ENCODE measurements at places on chromosomes 2 and 18.
A peak's percentile ranks its signal among the peaks of the same experiment; 100 is the strongest.

DNA sequence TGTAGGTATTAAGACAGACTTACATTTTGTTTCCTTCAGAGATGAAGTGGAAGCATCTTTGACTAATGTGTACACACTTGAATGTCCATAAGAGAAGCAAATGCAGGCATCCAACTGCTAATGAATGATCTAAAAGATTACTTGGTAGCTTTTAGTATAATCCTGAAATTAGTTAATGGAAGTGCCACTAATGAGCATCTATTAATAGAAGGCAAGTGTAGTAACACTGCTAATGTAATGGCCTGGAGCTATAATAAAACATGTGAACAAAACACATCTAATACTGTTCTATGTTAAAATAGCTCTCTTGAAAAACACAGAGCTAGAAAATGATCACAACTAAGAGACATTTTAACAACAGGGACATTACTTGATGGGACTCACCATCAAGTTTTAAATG lies 225.3 kb downstream of the SLC8A1 start:
- no peak for DNase-seq

GRCh38 chr2:181805228-181806038 lies 86.1 kb upstream of the ITPRID2 start:
- no peak for DNase-seq

GRCh38 chr2:152730591-152731333 lies 12.3 kb downstream of the ARL6IP6 start:
- DNase-seq: no peak

GRCh38 chr18:65815506-65815905 lies 64.7 kb downstream of the CDH7 start:
- no peak for DNase-seq

DNA sequence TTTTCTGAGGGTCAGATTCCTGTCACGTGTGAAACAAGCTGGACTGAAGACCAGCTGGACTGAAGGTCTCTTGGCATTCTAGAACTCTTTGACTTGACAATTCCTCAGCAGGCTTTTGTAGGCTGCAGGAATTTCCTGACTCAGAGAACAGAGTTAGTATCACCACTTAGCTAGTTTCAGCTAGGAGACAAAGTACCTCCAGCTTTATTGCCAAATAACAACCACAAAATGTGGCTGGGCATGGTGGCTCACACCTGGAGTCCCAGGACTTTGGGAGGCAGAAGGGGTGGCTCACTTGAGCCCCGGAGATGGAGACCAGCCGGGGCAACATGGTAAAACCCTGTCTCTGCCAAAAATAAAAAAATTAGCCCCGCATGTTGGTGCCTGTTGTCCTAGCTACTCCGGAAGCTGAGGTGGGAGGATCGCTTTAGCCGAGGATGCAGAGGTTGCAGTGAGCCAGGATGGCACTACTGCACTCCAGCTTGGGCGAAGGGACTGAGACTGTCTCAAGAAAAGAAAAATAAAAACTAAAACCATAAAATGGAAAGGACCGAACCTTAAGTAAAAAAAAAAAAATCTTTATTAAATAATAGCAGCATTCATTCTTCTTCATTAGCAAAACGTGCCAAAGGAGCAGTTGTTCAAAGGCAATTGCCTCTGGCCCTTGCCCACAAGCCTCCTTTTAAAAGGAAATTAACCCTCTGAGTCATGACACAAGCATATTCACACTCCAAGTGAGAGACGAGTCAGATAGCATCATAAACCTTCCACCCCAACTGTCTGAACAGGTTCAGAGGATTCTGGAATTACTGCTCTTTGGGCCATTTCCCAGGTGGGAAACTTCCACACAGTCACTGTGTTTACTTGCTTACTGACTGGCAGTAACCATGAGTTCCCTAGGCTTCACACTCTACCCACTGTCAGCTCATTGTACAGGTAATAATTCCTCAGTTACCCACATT lies 88.9 kb downstream of the MYL12B start:
- DNase-seq: no peak

DNA sequence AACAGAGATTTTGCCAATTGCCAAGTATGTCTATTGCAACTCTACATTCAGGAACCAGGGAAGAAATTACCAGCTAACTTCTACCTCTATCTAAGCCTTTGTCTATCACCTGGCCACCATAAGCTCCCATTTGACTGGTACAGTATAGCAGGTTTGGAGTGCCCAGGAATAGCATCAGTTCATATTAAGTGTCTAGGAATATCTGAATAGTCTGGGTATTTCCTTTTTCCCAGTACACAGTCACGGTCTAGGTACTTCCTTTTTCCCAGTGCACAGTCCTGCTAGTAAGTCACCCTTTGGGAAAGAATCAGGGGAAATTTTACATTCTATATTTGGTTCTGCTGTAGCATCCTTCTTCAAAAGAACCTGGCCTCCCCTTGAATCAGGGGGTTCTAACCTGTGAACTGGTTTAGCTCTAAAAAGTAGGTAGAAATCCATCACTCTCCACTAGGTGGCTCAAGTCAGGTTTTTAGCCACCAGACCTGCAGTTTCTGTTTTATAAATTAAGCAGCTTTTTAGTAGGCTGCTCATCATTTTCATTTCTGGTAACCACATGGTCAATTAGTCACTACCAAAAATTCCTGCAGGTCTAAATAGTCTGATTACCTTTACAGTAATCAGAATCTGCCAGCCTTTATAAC lies 49.3 kb upstream of the DNAJC10 start:
- DNase-seq: no peak

DNA sequence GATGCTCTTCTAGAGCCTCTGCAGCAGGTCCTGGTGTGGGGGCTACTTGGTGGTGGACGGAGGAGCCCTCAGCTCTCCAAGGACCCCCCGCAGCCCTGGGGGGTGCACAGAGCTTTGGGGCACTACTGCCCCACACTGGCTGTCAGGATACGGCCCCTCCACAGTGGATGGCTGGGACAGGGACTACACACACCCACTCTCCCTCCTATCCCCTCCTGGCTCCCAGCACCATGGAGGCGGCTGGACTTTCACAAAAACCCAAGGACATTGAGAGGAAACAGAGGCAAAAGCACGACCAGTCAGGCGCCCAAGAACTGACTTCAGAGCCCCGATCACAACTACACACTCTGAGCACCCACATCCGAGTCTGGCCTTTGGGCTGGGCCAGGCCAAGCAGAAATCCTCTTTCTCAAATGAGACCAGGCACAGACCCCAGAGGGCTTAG lies 12.6 kb downstream of the GPR35 start:
- DNase-seq: peak; percentile 8

GRCh38 chr2:127658146-127658545 lies 12.2 kb downstream of the GPR17 start:
- DNase-seq: no peak

- no peak for DNase-seq
Measured at GRCh38 chr2:95275151-95275515, 884 bp downstream of the PROM2 start.

GRCh38 chr2:25259737-25260124 lies 82.0 kb downstream of the DNMT3A start:
- DNase-seq: no peak

DNA sequence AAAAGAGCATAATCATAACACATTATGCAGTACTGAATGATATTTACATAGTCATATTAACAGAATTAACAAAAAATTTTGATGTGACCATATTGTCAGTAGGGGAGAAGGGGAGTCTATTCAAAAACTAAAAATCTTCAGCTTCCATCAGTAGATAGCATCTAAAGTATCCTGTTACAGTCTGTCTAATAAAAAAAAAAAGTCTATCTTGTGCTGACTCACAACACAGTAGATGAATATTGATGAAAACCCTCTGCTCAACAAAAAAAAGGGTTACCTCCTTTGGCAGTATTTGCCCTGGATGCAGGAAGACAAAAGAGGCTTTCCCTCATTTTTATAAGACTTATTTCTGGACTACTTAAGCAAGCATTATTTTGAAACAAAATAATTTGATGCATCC lies 27.3 kb downstream of the GRB14 start:
- no peak for DNase-seq

- DNase-seq: no peak
Measured at GRCh38 chr2:128726236-128726635, 407.6 kb upstream of the HS6ST1 start.

DNA sequence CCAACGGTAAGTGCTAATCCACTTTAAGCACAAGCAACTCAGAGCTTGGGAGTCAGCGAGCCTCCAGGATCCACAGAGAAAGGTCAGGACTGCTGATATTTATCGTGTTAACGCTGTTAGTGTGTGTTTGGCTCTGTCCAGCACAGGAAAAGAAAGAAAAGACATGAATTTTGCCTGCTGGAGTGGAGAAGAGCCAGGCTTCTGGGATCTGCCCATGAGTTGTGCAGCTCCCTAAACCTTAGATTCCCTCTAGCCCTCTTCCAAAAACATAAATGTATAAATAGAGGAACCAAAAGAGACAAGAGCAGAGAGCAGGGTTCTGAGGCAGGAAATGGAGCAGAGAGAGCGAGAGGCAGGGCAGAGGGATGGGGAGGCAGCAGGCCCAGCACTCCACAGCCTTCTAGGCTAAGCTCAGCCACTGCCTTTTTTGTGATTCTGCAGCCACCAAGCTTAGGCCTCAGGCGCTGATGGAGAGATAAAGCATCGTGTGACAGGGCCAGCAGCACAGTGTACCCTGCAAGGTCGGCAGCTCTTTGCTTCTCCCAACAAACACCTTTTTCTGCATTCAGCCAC lies 14.5 kb upstream of the MAT2A start:
- DNase-seq: no peak

DNA sequence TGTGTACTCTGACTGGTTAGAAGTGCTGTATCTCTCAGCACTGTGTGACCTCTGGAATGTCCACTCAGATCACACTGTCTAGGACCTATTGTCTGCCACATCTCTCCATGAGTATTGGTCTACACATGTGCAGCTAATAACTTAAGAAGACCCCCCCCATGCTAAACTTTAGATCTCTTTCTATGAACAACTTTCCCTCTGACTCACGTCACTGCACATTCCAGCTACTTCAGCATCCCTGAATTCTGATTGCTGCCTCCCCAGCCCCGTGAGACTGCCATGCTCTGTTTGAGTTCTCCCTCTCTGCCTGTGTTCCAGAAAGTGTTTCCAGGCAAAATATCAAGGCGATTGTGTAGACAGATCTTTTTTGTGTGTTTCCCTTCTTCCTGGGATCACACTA lies 41.8 kb downstream of the RAPGEF4 start:
- no peak for DNase-seq

DNA sequence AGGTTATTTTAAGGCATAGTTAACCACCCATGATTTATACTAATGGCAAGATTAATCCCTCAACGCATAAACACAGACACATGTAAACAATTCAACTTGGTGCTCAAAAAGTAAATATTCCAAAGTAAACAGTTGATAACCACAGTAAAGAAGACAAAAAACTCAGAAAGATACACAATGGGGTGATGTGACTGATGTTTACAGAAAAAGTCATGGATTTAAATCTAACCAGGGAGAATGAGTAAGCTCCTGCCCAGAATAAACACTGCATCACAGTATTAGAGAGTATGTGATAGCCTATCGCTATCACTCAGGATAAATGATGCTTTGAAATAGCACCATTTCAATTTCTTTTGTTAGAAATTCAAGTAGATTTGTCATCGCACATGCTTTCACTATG lies 49.3 kb downstream of the HIBCH start:
- no peak for DNase-seq

- DNase-seq: no peak
Measured at GRCh38 chr2:104866883-104867812, 13.2 kb downstream of the POU3F3 start.

DNA sequence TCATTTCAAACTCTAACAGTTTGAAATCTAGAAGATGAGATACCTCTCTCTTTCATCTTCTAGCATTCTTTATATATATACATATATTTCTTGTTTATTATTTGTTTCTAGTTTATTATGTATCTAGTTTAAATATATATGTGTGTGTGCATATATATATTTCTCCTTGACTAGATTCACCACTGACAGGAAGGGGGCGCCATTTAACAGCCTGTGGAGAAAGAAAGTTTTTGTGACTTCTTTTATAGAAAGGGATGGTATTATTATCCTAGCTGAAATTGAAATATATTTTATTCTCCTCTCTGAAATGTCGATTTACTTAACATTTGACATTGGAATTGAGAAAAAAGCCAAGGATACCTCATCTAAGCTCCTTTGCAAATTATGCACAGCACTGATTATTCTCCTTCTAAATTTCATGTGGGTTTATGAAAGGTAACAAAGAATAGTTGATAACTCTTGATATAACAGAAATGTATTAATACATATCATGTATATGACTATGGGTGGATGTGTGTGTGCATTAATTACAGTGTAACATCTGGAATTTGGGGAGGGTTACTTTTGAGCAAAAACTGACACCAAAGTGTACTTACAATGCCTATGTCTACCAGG lies 160.7 kb upstream of the NT5C1B start:
- DNase-seq: no peak

- DNase-seq: no peak
Measured at GRCh38 chr18:68179811-68180210, 535.1 kb downstream of the TMX3 start.

DNA sequence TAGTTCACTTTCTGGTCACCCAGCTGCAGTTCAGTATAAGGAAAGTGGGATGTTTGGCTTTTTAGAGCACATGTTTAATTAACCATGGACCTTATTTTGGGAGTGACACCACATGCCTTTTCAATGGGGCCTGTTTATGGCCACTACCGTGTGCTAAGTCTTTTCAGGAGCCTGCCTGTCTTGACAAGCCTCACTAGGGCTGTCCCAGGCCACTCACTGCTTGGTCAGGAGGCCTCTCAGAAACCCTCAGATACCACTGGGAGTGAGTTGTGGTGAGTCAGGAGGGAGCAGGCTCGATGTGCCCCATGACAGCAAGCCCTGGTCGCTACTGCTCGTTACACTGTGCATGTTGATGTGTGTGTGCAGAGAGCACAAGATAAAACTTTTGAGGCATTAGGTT lies 123.0 kb downstream of the MAP4K4 start:
- DNase-seq: no peak

DNA sequence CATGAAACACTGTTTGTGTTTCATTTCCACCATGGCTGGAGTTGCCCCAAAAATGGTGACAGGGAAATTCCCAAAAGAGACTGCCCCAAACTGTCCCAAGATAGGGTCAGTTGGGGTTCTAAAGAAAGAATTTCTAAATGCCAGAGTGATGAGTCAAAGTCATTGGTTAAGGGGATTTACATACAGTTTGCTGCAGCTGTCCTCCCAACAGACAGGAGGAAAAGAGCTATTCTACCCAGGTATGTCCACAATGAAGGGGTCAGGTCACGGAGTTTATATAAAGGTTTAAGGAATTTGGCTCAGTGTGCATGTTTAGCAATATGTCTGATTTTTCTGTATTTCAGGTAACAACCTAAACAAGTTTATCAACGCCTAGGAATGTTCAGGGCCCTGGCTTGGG lies 344.1 kb downstream of the TDRD15 start:
- no peak for DNase-seq

Data from left ventricle myocardium inferior (tissue), 1 donor.